Endodermal cell (in vitro differentiated cells): ENCODE measurements at places on chromosomes 3 and 15. TPM values are rescaled to one million over a fixed set of nuclear protein-coding genes. Genes with fewer than 3 reads are reported as not detected.
A peak's percentile ranks its signal among the peaks of the same experiment; 100 is the strongest.

DNA sequence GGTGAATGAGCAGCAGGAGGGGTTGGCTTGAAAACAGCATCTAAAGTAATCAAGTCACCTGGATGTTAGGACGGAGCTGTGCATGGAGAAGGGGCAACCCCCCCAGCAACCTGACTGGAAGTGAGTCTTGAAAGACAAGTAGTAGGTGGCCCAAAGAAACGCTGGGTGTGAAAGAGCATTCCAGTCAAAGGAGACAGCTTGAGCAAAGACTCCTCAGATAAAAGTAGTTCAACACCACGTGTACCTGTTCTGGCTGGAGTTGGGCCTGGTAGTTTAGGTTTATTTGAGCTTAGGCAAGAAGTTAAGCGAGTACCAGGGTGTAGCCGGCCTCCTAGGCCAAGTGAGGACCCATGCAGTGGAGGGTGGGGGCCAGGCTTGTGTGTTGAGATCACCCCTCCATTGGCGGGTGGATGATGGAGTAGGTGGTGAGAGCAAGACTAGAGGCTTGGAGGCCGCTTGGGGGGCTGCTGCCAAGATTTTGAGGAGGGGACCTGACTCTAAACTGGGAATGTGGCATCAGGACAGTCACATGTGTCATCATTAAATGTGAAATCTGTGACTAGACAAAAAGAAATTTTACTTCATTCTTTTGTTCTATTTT, 61.3 kb downstream of the ABHD2 start:
- no peak for DNase-seq

GRCh38 chr15:33443708-33444107, 132.9 kb downstream of the RYR3 start:
- DNase-seq: no peak

DNA sequence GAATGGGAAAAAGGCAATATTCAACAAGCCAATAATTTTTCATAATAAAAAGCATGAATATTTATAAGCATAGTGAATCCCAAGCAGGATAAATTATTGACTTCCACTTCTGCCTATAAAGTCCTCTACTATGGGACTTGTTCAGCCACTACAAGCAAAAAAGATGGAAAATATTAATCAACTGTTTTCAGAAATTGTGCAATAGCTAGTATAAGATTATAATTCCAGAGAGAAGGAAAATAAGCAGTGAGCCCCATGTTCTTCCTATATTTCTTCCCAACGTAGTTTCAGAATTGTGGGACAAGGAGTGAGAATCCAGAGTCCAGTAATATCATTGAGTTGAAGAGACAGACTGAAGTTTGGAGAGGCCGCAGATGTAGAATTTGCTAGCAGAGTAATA, 24.3 kb downstream of the SGO1 start:
- DNase-seq: no peak

The NEIL1 gene
- 17.8 and 20.2 TPM in 2 replicates for total RNA-seq

DNA sequence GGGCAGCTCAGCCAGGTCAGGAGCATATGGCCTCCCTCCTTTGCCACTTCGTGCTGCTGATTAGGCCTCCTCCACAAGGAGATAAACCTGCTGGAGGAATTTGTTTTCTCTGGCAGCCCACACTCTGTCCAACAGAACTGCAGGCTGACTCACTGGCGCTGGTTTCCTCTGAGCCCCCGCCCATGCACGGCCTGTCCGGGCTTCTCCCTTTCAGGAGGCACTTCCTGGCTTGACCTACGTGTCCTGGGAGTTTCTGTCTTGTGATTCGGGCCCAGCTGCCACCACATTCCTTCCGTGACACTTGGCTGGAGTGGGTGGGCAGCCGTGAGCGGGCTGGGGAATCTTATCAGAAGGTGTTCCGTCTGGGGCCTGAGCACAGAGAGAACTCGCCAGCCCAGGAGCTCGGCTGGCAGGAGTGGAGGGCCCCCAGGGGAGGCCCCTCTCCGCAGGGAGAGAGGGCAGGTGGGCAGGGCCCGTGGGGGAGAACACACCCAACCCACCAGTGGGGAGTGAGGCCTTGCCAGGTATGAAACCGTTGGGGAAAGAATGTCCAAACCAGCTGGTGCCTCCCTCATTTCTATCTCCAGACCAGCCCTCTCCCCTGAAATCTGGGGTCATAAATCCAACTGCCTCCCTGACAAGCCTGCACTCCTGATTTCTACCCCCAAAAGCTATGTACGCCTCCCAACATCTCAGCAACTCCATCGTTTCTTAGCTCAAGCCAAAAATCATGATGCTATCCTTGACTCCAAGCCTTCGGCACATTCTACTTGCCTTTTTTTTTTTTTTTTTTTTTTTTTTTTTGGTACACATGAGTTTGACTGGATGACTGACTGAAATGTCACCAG, 110.6 kb upstream of the MEF2A start:
- DNase-seq: peak; percentile 43

DNA sequence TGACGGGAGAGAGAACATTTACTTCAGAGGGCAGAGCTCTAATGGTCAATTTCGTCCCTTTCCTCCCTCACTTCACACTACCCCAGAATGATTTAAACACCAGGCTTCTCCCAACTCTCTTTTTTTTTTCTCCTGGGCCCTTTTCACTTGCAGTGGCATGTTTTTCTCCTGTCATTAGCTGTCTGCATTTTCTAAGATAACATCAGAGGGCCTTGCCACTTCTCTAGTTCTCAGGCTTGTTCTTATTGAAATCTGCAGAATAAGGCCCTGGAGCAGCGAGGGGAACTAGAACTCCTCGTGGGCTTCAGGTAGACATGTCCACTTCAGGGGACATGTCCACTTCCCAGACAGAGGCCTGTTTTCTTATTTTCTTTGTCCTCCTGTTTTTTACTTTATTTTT, 514.4 kb upstream of the TBL1XR1 start:
- DNase-seq: no peak

The MGLL gene
- total RNA-seq: 0.22 and 0.38 TPM in 2 replicates

- DNase-seq: no peak
Measured at GRCh38 chr3:102225407-102226132, 209.2 kb upstream of the ZPLD1 start.

GRCh38 chr15:60137711-60138396, 133.7 kb downstream of the FOXB1 start:
- DNase-seq: peak; percentile 61

GRCh38 chr3:5292512-5292911, 105.0 kb downstream of the EDEM1 start:
- DNase-seq: no peak

The PRC1 gene
- total RNA-seq: 63.1 to 128 TPM (median 127 TPM) in 3 replicates

DNA sequence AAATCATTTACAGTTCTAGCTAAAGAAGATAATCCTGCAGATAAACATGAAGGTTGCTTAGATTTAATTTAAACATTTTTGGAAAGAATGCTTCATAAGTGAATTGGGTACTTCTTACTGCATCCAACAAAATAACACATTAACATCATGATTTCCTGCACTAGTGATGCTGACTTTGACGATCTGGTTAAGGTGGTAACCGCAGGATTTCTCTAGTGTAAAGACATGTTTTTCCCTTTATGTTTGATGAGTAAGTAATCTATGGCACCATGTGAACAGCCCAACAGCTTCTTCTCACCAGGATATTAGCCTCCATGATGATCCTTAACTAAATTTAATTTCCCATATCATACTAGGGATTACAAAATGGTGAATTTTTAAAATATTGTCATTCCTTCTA, 14.1 kb downstream of the SPPL2A start:
- no peak for DNase-seq

DNA sequence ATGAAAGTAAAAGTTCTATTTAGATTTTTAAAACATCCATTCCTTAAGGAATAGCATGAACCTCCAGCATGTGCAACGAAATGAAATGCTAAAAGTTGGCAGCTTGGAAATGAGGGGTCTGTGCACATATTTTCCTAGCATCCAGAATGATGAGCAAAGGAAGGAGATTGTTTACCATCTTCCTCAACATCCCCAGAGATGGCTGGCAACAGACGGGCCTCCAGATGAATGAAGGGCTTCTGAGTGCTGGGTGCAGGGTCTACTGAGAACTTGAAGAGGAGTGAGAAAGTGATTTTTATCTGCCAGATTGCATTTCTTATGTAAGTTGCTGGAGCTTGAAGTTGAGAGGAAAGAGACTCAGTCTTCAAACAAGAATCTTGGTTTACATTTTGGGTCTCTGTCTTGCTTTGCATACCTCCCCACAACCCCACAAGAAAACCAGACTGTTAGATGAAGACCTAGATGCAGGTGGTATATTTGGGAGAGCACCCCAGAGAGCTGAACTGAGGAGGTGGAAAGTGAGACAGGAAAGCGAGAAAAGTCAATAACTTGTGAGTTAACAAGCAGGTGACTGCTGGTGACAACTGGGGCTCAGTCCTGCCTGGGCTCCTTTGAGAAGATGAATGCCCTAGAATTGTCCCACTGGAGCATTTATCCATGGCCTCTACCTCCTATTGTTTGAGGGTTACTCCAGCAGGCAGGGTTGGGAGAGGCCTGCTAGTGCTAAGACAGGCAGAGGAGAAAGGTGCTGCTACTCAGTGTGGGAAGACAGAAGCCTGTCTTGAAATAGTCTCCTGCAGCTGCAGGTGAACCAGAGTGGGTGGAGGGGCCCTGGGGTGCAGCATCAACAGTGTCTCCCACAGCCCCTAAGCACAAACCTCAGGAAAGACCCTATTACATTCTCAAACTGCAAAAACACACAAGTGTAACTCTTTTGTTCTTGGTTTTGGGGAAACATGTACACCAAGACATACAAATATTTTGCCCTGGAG, 10.5 kb upstream of the CCK start:
- no peak for DNase-seq

GRCh38 chr3:141505166-141505565, 18.3 kb downstream of the RASA2 start:
- DNase-seq: no peak

- no peak for DNase-seq
Measured at GRCh38 chr3:59994732-59995304, 945.0 kb upstream of the CFAP20DC start.

GRCh38 chr15:41689834-41690233, 29.6 kb downstream of the MGA start:
- no peak for DNase-seq

DNA sequence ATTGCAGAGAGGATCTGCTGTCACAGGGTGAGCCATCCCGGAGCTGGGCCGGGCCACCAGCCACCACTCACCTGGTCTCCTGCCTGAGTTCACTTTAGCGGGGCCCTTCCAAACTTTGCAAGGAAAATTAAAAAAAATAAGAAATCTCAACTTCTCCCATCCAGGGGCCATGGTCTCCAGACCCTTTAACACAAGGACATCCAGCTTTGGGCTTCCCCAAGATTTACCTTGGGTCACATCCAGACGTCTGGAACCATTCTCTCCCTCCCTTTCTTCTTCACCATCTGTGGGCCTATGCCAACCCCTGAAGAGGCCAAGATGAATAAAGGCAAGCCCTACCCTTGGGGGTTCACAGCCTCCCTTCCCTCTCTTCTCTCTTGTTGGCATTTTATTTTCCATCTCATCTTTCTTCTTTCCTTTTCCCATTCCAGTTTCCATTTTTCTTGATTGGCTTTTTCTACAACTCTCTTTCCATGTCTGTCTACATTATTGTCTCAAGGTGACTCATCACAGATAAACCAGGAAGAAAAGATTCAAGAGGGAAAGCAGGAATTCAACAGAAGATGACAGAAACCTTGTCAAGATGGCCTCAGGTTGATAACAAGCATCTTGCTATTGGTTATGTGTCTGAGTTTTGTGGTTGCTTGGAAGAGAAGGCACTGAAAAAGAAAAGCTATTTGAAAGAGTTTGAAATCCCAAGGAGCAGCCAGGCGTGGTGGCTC, 49.5 kb downstream of the ITGA11 start:
- no peak for DNase-seq

DNA sequence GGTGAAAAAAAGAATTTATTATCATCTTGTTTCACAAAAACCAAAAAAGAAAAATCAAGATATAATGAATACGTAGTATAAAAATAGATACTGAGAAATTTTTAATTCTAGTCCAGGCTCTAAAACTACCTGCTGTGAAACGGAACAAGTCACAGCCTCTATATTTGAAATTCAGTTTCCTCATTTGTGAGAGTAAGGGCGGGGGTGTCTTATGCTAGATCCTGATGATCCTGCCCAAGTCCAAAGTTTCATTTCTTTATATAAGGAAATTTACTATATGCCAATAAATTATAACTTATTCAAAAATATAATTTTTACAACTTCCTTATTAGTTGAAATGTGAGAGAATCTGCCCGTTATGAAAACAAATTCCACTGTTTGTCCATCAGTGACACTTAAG, 385.7 kb downstream of the CGGBP1 start:
- DNase-seq: no peak

DNA sequence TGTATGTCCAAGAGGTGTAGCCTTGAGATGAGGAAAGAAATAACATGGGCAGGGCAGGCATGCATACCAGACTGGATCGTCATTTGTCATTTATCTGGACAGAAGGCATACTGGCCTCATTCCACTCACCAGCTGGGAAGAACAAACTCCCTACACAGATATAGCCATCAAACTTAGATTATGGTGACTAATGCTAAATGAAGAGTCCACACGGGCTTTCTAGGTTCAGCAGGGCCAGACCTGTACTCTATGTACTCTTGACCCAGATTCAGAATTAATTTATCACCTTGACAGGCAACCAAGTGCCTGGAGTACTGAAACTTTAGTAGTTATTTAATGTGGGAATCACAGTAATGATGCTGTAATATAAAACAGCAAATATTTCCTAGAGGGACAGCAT, 164.3 kb upstream of the IL12A start:
- DNase-seq: no peak

GRCh38 chr3:60269377-60269776, 981.9 kb downstream of the FHIT start:
- DNase-seq: no peak

- peak; percentile 66 for DNase-seq
Measured at GRCh38 chr15:85615930-85616329, 178.8 kb downstream of the KLHL25 start.

The PSMA4 gene
- total RNA-seq: 250 and 268 TPM in 2 replicates

DNA sequence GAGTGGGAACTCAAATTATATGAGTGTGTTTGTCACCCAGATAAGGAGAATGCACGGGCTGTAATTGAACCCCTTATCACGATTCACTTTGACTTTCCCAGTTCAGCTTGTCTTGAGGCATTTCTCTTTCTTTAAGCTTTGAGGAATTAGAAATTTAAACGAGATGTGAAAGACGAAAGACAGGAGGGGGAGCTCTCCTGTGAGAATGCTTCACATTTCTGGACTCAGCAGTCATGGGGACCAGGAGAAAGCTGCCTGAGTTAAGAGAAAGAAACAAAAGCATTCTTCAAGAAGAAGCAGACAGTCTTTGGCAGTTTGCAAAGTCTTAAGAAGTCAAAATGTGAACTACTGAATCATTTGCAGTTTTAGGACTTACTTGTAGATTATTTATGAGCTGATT, 205.6 kb downstream of the NECTIN3 start:
- DNase-seq: peak; percentile 69

- peak; percentile 50 for DNase-seq
Measured at GRCh38 chr15:85899927-85900326, 105.2 kb upstream of the KLHL25 start.

GRCh38 chr15:59258317-59258716, 51.7 kb downstream of the LDHAL6B start:
- DNase-seq: no peak

The MYL3 gene
- total RNA-seq: 2.0 to 2.8 TPM (median 2.3 TPM) in 3 replicates

GRCh38 chr3:64144241-64144900, 80.9 kb downstream of the PRICKLE2 start:
- DNase-seq: no peak

The PLCL2 gene
- 6.1 and 6.9 TPM in 2 replicates for total RNA-seq

- peak; percentile 67 for DNase-seq
Measured at GRCh38 chr15:85412956-85413854, 32.8 kb downstream of the AKAP13 start.
